Hematopoietic multipotent progenitor cell treated with erythropoietin and hydrocortisone succinate and interleukin-3 and kit ligand, for 6 days (in vitro differentiated cells): ENCODE measurements at places on chromosomes 3 and 15.
A peak's percentile ranks its signal among the peaks of the same experiment; 100 is the strongest.

- no peak for DNase-seq
These were observed 540.9 kb downstream of the MAGI1 start for GRCh38 chr3:65497846-65498245.

DNA sequence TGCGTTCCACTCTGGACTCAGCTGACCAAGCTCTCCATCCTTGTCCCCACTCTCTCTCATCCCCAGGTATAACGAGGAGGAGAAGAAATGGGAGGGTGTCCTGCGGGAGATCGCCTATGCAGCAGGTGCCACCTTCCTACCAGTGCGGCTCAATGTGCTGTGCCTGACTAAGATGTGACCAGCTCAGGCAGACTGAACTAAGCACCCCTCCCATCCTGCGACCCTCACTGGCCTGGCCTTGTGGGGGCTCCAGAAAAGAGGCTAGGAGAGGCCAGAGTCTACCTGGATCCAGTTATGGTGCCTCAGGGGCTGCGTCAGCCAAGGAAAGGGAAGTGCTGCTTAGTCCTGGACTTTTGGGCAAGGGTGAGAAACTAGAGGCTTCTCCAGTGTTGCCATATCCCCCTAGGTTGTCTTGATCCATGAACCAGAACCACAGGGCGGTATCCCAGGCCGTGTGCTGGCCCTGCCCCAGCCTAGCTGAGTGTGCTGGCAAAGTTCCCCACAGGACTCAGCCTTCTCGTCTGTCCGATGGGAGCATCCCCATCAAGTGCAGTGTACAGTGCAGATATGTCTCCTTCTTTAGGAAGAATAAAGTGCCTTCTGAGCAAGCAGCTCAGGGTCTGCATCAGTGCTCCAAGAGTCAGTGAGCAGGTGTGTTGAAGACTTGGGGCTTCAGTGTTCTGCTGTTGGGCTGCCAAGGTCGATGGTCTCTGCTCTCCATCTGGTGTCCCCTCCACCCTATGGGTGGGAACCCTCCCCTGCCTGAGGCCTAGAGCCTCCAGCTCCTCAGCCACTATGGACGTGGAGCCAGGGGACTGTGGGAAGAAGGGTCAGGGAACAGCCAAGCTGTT lies 6.7 kb downstream of the KLHL40 start:
- no peak for DNase-seq

DNA sequence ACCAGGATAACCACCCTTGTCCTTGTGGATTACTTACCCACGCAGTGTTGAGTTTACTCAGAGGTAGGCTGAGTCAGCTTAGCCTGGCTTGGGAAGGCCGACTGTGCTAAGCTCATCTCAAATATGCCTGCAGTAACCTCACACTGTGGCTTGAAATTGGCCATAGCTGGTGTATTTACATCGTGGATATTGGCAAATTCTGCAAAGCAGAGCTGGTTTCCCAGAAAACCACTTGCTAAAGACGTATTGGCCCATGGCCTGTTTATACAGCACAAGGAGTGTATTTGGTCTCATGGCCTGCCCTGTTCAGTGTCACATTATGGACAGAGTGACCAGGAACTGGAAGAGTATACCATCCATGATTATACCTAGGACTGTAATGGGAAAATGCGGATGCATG lies 170.5 kb upstream of the UBE3A start:
- DNase-seq: no peak

DNA sequence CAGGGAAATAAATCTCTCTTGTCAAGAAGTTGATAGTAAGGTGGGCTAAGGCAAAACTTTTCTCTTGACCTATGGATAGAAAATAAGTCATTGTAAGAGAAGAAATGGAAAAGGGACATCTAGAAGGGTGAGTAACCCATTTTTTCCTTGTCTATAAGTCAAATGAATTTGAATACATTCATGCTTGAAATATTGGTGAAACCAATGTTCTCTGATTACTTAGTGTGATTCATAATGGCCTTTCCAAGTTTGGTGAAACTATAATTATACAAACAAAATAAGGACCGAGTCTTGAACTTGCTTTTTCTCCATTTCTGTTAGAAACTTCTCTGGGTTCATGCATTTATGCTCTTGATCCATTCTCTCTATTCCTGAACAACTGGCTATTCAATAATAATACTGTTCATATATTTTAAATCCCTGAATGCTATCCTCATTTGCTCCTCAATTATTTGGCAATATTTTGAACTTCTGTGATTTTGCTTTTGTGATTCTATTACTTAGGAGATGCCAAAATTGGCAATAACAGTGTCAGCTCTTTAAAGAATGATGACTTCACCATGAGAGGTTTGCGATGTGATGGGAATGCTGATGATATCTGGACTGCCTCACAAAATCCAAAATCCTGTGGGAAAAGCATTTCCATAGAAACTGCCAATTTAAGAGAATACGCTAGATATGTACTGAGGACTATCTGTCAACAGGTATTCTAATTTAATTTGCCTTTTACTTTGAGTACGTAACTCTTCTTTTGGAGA lies 12.3 kb downstream of the P2RY12 start:
- DNase-seq: no peak

DNA sequence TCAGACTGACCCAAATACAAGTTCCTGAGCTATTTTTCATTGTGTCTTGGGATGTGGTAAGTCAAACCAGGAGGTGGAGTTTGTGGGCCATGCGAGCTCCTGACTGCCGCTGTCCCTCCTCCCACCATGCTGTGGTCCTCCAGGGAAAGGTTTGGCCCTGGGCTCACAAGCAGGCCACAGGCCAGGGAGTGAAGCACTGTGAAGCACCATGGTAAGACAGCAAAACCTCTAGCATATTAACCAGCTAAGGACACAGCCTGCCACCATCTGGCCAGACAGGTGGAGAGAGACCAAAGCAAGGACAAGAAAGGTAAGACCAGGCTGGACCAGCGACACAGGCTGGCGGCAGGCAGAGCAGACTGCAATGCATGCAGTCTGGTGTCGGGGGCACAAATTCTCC lies 15.3 kb downstream of the RAB43 start:
- no peak for DNase-seq

DNA sequence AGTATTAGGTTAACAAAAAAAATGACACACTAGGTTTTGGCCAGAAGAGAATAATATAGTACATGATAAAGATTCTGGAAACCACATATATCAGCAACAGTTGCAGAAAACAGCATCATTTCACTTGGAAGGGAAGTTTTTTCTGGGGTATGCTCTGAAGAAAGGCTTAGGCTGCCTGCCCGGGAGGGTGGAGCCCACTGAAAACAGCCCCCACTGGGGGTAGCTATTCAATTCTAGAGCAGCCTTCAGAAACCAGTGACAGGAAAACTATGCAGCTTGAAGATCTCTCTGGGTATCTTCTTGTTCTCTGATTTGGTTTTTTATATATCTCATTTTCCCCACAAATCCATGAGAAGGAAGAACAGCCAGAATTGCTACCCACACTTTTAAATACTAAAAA lies 43.2 kb downstream of the ZMAT3 start:
- DNase-seq: peak; percentile 45

DNA sequence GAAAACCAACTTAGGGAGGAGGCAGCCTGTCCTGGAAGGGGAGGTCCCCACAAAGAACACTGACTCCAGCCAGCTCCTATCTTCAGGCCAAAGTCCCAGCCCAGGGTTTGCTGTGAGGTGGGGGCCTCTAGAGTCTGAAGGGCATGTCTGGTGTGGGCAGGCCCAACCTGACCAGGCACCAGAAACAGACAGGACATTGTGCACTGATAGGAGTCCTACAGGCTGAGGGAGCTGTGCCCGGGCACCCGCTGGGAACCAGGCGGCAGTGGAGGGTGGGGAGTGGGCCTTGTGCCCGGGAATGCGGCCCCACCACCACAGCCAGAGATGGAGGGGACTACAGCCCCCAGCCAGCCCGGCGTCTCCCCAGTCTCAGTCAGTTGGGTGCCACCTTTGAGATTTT lies 161.4 kb downstream of the WNT7A start:
- no peak for DNase-seq

- DNase-seq: no peak
These were observed 51.7 kb upstream of the SMAD3 start for GRCh38 chr15:67013696-67014095.

GRCh38 chr15:78730955-78731354 lies 80.3 kb downstream of the ADAMTS7 start:
- no peak for DNase-seq
